ENCODE measurements at places on chromosomes 5 and 9.
A peak's percentile ranks its signal among the peaks of the same experiment; 100 is the strongest.

DNA sequence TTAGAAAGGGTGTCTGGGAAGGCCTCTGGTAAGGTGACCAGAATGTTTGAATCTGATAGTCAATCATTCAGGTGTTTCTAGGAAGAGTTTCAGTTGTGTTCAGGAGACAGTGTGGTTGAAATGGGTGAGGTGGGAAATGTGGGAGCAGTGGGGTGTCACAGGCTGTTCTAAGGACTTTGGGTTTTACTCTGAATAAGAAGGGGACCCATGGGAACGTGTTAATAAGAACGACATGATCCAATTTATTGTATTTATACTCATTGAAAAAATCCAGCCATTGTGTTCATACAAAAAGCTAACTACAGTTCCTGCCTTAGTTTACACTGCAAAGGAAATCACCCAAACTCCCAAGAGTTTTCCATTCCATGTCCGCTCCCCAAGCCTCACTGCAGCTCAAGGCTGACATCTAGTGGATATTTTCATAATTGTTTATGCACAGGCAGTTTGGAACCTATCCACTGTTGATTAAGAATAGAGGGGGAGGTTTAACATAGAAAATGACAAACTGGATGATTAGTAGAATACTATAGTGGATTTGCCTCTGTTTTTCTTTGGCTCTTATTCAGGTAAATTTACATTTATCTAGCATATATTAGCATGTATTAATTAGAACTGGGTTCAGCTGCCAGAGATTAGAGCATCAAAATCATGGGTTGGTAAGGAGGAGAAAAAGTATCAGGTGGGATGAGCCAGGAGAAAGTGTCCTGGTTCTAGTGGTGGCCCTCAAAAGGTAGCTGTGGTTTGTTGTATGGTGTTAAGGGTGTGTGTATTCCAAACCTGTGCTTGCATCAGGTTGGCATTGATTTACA, 17.7 kb downstream of the CAVIN4 start:
- DNase-seq: peak; percentile 53

DNA sequence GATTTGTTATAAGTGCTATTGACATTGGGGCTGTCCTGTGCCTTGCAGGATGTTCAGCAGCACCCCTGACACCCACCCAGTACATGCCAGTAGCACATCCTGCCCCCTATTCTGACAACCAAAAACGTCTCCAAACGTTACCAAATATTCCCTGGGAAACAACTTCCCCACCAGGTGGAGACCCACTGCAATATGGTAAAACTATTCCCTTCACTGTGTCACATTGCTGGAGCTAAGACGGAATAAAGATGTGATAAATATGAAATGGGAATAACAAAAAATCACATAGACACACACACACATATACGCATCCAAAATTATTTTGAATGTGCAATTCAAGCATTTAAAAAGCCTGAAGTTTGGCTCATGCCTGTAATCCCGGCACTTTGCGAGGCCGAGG, 874.3 kb upstream of the DMAC1 start:
- peak; percentile 48 for DNase-seq

DNA sequence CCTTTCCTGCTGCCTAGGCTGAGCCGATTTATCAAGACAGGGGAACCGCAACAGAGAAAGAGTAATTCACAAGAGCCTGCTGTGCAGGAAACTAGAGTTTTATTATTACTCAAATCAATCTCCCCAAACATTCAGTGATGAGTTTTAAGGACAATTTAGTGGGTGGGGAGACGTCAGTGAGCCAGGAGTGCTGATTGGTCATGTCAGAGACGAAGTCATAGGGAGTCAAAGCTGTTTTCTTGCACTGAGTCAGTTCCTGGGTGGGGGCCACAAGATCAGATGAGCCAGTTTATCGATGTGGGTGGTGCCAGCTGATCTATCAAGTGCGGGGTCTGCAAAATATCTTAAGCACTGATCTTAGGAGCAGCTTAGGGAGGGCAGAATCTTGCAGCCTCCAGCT, 19.0 kb downstream of the SNX24 start:
- no peak for DNase-seq

- no peak for DNase-seq
Measured at GRCh38 chr9:132327537-132327936, 27.2 kb downstream of the SETX start.

DNA sequence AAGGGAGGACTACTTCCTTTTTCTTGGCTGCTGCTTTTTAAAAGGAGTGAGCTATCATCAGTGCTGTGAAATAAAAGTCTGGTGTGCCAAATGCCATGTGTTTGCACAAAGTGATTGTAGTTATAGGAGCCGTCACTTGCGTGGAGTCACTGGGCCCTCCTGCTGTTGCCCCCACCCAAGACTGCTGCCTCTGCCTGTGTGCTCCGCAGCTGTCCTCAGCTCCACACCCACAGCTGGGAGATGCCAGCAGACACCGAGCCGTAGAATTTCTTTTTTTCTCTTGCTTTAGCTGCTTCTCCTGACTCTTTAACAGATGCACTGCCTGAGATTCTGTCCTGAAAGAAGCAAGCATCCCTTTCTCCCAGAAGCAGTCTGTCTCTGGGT, 9.8 kb upstream of the GLE1 start:
- DNase-seq: no peak

GRCh38 chr5:103034662-103035392, 85.1 kb downstream of the GIN1 start:
- DNase-seq: no peak

- no peak for DNase-seq
Measured at GRCh38 chr9:7729371-7730163, 70.0 kb downstream of the DMAC1 start.

GRCh38 chr9:116325924-116326323, 172.3 kb downstream of the PAPPA start:
- DNase-seq: no peak

GRCh38 chr5:133285583-133286021, 233.8 kb downstream of the HSPA4 start:
- no peak for DNase-seq

DNA sequence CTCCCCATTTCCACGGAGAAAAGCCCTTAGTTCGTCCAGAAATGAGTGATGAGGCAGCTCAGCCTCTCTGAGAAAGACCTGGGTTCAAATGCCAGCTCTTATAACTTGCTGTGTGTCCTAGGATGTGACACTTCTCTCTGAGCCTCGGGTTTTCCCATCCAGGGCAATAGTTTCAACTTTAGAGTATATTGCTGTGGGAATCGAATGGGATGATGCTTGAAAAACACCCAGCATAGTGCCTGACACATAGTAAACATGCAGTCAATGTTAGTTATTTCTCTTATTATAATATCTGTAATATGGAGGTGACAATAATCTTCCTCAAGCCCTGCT, 430 bp upstream of the MAPKAP1 start:
- no peak for DNase-seq

DNA sequence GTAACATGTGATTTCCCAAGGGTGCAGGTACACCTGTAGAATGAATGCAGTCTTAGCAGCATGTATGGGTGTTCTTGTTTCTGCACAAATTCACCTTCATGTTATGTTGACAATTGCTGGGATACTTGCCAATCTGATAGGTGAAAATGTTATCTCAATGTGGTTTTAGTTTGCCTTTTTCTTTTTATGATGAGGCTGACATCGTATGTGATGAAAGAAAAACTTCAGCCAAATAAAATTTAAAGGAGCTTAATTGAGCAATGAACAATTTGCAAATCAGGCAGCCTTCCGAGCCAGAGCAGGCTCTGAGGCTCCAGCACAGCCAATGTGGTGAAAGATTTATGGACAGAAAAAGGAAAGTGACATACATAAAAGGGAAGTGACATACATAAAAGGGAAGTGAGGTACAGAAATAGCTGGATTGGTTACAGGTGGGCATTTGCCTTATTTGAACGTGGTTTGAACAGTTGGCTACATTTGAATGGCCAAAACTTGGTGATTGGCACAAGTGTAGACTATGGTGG, 10.5 kb downstream of the TAL2 start:
- no peak for DNase-seq

- no peak for DNase-seq
Measured at GRCh38 chr5:9198394-9198793, 347.5 kb downstream of the SEMA5A start.

- no peak for DNase-seq
Measured at GRCh38 chr5:151388960-151389359, 41.6 kb upstream of the SLC36A2 start.

Data from NCI-H1417 (cell line).